ENCODE measurements at places on chromosomes 1 and 21.

GRCh38 chr1:194114288-194114687 is 927.9 kb upstream of the B3GALT2 start:
- no peak for DNase-seq

DNA sequence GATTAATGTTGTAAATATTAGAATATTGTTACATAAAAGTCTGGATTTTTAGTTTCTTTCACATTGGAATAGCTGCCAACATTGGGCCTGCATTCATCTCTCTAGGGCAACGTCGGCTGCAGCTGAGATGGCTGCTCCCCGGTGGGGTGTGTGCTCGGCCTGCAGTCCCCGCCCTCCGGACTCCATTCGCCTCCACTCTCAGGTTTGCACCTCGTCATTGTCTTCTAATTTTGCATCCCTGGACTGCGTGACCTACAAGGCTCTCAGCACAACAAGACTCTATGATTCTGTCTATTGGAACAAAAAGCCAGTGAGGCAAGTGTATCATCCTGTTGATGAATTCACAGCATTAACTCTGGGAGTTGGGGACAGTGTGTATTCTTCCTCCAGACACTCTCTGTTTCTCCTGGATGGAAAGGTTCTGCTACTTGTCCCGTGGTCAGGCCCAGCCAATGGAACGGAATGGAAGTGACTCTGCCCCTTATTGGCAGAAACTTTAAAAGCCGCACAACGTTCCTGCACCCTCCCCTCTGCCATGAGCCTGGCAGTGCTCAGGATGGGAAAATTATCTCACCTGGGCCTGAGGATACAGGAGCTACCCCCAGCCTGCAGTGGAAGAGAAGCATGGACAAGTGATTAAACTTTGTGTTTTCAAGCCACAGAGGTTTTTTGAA is 105.0 kb upstream of the SAMD11 start:
- DNase-seq: no peak

GRCh38 chr1:20614131-20614579 is 19.1 kb upstream of the PINK1 start:
- no peak for DNase-seq

DNA sequence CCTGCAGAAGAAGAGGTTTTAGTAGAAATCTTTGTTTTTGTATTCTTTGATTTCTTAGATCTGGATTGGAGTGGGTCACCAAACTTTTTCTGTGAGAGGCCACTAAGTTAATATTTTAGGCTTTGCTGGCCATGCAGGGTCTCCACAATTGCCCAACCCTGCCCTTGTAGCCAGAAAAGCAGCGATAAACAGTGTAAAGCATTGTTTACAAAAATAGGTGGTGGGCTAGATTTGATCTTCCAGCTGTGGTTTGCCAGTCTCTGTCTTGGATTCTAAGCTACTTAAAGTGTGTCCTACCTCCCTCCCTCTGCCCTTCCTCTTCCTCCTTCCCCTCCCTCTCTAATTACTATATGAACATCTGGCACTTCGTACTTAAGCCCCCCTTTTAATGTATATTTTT is 68.0 kb downstream of the LAMC1 start:
- no peak for DNase-seq

DNA sequence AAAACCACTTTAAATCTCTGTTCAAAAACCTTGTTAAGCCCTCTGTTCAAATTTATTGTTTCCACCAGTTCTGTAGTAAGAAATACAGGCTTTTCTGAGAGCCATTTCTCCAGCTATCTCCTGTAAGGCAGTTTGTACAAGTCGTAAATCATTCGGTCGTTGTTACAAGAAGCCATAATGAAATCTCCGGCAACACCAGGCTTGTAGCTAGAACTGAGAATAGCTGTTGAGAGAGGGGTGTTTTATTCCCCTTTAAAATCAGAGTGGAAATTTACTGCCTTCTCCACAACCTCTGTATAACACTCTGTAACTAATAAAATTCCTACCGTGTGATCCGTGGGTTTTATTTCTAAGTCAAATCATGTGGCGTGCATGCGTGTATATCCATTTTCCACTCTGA is 335.8 kb upstream of the KAZN start:
- DNase-seq: no peak
